ENCODE measurements at places on chromosomes 1 and 21. TPM values are rescaled to one million over a fixed set of nuclear protein-coding genes. Genes with fewer than 3 reads are reported as not detected.

DNA sequence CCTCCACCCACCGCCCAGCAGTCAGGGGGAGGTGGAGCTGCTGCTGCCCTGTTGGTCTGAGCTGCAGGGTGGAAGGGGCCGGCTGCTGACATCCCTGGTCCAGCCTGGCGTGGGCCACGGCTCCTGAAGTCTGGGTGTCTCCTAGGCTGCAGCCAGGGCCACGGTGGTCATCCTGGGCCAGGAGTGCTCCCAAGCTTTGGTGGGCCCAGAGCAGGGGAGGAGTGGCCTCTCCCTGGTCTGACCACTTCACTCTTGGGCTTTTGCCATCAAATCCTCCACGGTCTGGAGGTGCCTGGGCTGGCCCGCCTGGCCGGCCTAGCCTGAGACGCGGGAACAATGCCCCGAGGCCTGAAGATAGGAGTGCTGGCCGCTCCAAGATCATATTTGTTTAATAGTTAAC lies 5.8 kb downstream of the PRDM16 start:
- no peaks in the 10 kb centered on the region for H3K4me1 ChIP-seq
- no peak overlapping the region for H3K27ac ChIP-seq
- no peaks in the 10 kb centered on the region for H3K36me3 ChIP-seq
- DNase-seq = no peak

GRCh38 chr1:62274496-62275485 lies 44.4 kb downstream of the KANK4 start:
- no peak overlapping the region for H3K4me3 ChIP-seq
- H3K4me1 ChIP-seq = peaks cover 5% of the 10 kb centered on the region
- no peaks in the 10 kb centered on the region for H3K27me3 ChIP-seq

- no peaks in the 10 kb centered on the region for H3K27me3 ChIP-seq
- DNase-seq = no peak
- H3K27ac ChIP-seq = no peak overlapping the region
- H3K36me3 ChIP-seq = no peaks in the 10 kb centered on the region
These were observed 84.5 kb downstream of the POU2F1 start for GRCh38 chr1:167305059-167305705.

DNA sequence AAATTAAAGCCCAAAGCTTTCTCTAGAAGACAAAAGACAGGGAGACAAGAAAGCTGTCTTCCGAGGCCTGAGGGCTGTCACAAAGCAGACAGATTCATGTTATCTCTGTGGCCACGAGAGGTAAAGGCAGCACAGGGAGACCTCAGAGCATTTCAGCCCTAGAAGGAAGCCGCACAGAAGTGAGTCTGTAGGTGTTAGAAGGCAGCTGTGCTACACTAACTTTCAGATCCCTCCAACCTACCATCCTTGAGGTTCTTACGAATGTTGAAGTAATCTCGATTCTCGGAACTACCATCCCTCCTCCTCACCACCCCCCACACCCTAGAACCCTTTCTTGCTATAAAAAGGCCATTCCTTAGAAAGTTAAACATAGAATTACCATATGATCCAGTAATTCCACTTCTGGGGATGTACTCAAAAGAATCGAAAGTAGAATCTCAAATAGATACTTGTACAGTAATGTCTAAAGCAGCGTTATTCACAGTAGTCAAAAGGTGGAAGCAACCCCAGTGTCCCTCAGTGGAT lies 21.5 kb upstream of the LYST start:
- H3K4me1 ChIP-seq = peaks cover 33% of the 10 kb centered on the region
- H3K4me3 ChIP-seq = no peak overlapping the region
- peak overlapping the region; percentile 82 for H3K27ac ChIP-seq
- no peaks in the 10 kb centered on the region for H3K36me3 ChIP-seq

GRCh38 chr1:171869097-171869496 lies 27.8 kb downstream of the DNM3 start:
- no peaks in the 10 kb centered on the region for H3K36me3 ChIP-seq
- no peak for DNase-seq
- H3K4me1 ChIP-seq = no peaks in the 10 kb centered on the region
- no peaks in the 10 kb centered on the region for H3K27me3 ChIP-seq
- H3K27ac ChIP-seq = no peak overlapping the region

DNA sequence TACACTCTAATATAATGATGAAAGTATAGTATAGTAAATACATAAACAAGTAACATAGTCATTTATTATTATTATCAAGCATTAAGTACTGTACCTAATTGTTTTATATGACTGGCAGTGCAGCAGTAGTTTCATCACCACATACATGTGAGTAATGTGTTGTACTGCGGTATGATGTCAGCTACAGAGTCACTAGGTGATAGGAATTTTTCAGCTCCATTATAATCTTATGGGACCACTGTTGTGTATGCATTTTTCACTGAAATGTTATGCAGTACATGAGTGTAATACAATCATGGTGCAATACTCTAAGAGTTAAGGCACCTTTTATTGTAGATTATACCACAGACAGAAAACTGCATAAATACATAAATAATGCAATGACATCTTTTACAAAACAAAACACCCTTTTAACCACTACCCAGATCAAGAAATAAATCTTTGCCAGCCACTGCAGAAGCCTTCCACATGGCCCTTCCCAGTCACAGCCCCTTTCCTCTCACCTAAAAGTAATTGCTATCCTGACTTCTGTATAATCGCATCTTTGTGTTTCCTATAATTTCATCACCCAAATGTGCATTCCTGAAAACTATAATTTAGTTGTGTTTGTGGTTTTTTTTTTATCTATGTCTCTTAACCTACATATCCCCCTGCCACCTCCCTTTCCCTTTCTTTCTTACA lies 16.3 kb downstream of the ABCD3 start:
- H3K27ac ChIP-seq = no peak overlapping the region
- H3K4me1 ChIP-seq = no peaks in the 10 kb centered on the region
- H3K4me3 ChIP-seq = no peak overlapping the region
- no peak for DNase-seq
- H3K36me3 ChIP-seq = no peaks in the 10 kb centered on the region

GRCh38 chr1:90068611-90069280 lies 73.8 kb downstream of the ZNF326 start:
- H3K27me3 ChIP-seq = no peaks in the 10 kb centered on the region
- no peak for DNase-seq
- H3K4me3 ChIP-seq = no peak overlapping the region
- H3K4me1 ChIP-seq = no peaks in the 10 kb centered on the region

DNA sequence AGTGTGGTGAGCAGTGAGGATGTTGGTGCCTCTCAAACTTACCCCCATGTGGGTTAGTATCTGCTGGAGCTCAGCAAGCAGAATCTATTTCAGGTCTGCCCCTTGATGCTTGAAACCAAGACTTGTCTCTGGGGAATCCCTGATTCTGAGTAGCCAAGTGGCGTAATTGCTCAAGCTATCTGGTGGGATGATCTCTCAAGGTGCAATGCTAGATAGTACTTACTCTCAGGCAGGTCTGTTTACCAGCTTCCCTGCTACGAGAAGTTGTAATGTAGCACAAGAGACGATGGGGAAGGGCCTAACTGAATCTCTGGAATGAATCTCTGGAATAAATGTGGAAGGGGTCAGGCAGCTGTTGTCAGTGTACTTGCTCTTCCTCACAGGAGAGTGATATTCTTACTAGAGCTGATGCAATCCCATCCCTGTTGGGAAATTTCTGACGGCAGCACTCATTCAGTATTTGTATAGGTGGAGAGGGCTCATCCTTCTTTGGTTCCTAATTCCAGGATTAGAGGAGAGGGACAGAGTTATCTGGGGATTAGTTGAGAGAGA lies 65.4 kb downstream of the MACF1 start:
- H3K4me3 ChIP-seq = peak overlapping the region; percentile 57
- no peaks in the 10 kb centered on the region for H3K27me3 ChIP-seq
- H3K36me3 ChIP-seq = peaks cover 11% of the 10 kb centered on the region
- peak overlapping the region; percentile 81 for H3K27ac ChIP-seq

DNA sequence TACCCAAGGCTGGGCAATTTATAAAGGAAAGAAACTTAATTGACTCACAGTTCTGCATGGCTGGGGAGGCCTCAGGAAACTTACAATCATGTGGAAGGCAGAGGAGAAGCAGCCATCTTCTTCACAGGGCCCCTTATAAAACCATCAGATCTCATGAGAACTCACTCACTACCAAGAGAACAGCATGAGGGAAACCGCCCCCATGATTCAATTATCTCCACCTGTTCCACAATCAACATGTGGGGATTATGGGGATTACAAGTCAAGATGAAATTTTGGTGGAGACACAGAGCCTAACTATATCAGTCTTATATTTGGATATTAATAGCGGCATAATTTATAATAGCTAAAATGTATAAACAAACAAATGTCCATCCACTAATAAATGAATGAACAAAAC lies 1123.7 kb upstream of the NCAM2 start:
- H3K27ac ChIP-seq = no peak overlapping the region
- H3K27me3 ChIP-seq = no peaks in the 10 kb centered on the region
- no peaks in the 10 kb centered on the region for H3K36me3 ChIP-seq
- no peaks in the 10 kb centered on the region for H3K4me1 ChIP-seq
- DNase-seq = no peak

DNA sequence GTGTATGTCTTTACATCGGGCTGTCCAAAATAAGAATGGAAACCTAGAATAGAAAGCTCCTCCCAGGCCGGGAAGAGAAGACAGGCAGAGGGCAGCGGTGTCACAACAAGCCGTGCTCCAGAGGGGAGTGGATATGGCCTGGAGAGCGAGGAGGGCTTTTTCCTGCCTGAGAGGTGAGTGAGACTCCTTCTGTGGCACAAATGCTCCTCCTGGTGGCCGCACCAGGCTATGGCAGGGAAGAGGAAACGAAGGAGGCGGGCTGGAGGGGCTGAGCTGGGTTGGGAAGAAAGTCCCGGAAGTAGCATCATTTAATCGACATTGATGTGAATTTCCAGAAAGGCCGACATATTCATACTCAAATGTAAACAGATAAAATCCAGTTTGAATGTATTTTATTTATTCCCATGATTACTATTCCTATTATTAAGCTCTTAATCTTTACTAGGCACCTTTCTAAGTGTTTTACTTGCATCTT lies 54.7 kb downstream of the MEF2D start:
- no peak for DNase-seq
- peaks cover 14% of the 10 kb centered on the region for H3K27me3 ChIP-seq
- no peak overlapping the region for H3K4me3 ChIP-seq
- H3K27ac ChIP-seq = no peak overlapping the region

DNA sequence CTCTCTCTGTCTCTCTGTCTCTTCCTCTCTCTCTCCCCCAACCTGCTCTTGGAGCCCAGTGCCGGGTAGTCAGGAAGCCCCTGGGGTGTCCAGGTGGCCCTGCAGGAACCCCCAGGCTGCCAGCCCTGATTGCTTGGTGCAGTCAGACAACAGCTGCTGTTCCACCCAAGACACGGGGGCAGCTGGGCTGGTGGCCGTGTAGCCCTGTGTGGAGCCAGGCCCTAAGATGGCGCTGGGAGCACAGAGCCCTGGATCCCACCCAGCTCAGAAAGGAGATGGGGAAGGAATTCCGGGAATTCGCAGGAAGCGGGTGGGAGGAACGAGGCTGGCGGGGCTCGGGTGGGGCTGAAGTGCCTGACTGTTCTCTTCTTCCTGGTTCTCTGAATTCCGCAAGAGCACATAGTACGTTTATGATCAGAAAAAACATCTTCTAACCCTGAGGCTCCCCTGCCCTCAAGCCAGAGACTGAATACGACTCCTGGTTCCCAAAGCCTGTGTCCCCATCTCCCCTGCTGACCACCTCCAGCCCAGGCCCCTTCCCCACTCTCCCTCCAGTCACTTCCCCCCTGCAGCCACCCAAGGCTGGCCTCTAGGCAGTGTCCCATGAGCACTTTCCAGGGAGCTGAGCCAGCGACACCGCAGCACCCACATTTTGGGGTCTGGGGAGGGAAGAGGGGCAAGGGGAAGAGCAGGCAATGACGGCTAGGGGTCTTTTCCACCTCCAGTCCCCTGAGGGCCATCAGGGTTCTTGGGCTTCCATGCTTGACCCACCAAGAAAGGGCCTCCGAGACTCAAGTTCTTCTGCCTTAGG lies 55.0 kb downstream of the WNT9A start:
- H3K4me3 ChIP-seq = no peak overlapping the region
- no peaks in the 10 kb centered on the region for H3K4me1 ChIP-seq
- H3K36me3 ChIP-seq = no peaks in the 10 kb centered on the region
- DNase-seq = no peak

DNA sequence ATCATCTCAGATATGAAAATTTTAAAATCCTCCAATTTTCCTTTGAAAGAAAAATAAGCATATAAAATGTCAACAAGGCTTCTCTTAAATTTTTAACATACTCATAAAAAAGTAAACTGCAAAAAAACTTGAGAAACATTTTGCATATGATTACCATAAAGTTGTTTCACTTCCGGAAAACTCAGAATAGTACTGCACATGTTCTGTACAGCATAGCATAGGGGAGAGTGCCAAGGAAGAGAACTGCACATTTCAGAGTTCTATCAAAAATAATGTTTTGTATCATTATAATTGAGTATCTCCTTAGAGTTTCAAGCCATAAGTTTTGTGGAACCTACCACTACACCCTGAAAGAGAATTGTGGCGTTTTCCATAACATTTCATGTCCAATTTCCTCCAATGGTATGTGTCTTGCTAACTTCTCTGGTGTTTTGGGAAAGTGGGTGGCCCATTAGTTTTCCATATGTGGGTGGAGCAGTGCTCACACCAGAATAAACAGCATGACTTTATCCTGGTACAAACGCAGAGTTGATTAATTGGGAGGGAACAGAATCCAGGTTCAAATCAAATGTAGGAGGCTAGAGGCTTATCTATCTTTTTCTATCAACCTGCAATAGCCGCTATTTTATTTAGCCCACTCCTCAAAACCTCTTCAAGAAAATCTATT lies 430.9 kb downstream of the LMO4 start:
- H3K4me3 ChIP-seq = no peak overlapping the region
- H3K36me3 ChIP-seq = no peaks in the 10 kb centered on the region
- H3K4me1 ChIP-seq = no peaks in the 10 kb centered on the region
- no peak for DNase-seq

GRCh38 chr1:57064379-57065140 lies 98.7 kb upstream of the C8B start:
- DNase-seq = no peak
- no peaks in the 10 kb centered on the region for H3K36me3 ChIP-seq
- no peaks in the 10 kb centered on the region for H3K4me1 ChIP-seq

DNA sequence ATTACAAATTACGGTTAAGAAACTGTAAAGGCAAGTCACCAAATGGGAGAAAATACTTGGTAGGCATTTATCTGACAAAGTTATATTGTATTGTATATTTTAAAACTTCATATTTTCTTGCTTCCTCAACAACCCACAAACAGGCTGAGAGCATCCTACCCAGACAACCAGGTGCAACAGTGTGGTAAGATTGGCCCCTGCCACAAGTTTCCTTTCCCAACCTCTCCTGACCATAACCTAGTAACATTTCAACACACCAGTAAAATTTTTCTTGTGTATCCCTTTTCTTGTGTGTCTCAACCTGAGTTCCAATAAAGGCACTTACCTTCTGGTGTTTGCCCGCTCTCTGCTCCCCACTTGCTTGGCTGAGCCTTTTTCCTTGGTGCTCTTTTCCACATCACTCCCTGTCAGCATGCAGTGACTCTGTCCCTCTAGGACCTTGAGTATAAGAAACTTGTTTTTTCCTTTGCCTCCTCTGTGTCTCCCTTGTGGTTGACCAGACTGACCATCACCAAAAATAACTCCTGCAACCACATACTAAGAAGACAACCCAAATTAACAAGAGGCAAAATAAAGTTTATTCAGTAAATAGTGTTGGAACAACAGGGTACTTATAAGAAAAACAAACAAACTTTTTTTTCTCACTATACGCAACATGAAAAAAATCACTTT lies 40.9 kb downstream of the FCRL3 start:
- no peaks in the 10 kb centered on the region for H3K27me3 ChIP-seq
- no peaks in the 10 kb centered on the region for H3K36me3 ChIP-seq
- H3K4me3 ChIP-seq = no peak overlapping the region
- no peak for DNase-seq
- H3K4me1 ChIP-seq = no peaks in the 10 kb centered on the region

CFHR3 gene
- total RNA-seq = not detected

SPRR2G gene
- total RNA-seq = not detected

AMPD1 gene
- not detected for total RNA-seq

TNNT2 gene
- not detected for total RNA-seq

CLCNKB gene
- not detected for total RNA-seq

KDF1 gene
- total RNA-seq = 0.24 TPM

TMOD4 gene
- total RNA-seq = 1.2 TPM

ESRRG gene
- not detected for total RNA-seq

PTGS2 gene
- total RNA-seq = not detected
